Peyer's patch (tissue), 4 donors: ENCODE measurements at places on chromosomes 4 and X.

- DNase-seq: no peak
These were observed 26.8 kb upstream of the SOD3 start for GRCh38 chr4:24768604-24769003.

DNA sequence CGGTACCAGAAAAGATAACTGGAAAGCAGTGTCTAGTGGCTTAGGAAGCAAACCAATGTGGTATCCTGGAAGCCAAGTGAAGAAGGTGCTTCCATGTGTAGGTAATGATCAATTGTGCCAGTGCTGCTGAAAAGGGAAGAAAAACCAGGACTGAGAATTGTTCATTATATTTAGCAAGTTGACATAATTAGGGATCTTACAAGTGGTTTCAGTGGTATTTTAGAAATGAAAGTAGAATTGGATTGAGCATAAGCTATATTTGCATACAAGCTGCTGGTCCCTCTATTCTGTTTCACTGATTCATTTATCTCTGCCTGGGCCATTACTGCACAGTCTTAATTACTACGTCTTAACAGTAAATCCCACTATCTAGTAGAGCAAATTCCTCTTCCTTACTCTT, 32.3 kb downstream of the PRDM8 start:
- no peak for DNase-seq

- DNase-seq: no peak
These were observed 245.1 kb downstream of the INPP4B start for GRCh38 chr4:142600952-142601351.

- peak; percentile 69 for DNase-seq
These were observed 608 bp downstream of the RAPGEF2 start for GRCh38 chr4:159103384-159103990.

GRCh38 chr4:40309250-40309774, 25.8 kb upstream of the CHRNA9 start:
- peak; percentile 98 for DNase-seq

- DNase-seq: no peak
These were observed 8.0 kb downstream of the MAN2B2 start for GRCh38 chr4:6582889-6583490.

GRCh38 chr4:105241451-105241850, 94.8 kb downstream of the TET2 start:
- DNase-seq: no peak

- no peak for DNase-seq
These were observed 1981.3 kb upstream of the IGFBP7 start for GRCh38 chr4:59091146-59092142.

DNA sequence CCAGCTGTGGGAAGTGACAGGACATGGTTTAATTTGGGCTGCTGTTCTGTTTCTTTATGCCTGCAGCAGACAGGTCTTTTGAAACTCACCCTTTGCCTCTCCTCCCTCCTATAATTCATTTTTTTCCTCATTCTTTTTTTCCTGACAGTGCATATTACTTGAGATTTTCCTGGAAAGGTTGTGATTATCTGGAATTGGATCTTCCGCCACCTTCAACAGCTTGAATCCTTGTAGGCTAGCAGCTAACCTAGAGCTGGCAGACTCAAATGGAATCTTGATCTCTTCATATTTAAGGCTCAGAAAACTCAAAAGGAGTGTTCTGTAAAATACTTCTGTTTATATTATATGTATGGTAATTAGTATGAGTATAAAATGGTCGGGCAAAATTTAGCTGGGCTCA, 49.3 kb upstream of the CLCN4 start:
- DNase-seq: no peak
